ENCODE measurements at places on chromosomes 11 and 22.

DNA sequence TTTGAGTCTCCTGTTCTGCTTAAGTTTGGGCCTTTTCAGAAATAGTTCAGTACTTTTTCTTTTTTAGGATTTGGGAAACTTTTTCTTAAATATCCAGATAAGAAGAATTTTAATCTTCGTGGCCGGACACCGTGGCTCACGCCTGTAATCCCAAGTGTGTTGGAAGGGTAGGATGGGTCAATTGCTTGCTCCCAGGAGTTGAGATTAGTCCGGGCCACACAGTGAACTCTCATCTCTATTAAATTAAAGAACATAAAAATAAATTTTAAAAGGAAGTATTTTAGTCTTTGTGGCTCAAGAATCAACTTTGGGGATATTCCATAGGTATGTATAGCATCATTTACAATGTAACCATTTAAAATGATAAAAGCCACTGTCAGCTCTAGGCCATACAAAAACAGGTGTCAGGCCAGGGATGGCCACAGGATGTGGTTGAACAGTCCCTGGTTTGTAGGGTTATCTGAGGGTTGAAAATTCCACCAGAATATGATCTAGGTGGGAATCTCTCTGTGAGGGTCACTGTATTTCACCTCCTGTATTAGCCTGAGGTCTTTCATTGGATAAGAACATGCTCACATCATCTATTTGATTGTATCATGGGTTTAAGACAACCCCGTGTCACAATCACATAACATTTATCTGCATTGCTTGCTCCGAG lies 115.6 kb downstream of the GGTLC2 start:
- no peak for DNase-seq

GRCh38 chr11:12525466-12526055 lies 148.2 kb downstream of the PARVA start:
- DNase-seq, result no peak

DNA sequence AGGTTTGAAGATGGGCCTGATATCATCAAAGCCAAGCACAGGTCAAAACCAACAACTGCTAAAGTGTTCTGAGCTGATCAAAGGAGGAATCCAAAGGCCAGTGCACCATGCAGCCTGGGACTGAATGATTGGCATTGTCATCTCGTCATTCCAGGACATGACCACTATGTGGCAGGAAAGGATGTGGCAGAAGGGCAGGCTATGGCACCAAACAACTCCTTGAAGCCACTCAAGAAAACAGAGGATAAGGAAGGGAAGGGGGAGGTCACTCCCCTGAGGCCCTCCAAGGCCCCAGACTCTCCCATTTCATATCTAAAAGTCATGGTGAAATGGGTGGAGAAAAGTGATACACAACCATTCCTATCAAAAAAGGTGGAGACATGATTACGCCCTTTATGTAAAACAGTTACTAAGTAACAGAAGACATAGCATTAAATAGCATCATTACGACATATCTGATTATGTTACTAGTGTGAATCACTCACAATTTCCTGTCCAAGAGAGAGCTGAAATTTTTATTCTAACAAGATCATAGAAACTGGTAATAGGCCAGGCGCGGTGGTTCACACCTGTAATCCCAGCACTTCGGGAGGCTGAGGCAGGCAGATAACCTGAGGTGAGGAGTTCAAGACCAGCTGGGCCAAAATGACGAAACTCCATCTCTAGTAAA lies 49.3 kb downstream of the AHNAK start:
- DNase-seq, result peak; percentile 75

DNA sequence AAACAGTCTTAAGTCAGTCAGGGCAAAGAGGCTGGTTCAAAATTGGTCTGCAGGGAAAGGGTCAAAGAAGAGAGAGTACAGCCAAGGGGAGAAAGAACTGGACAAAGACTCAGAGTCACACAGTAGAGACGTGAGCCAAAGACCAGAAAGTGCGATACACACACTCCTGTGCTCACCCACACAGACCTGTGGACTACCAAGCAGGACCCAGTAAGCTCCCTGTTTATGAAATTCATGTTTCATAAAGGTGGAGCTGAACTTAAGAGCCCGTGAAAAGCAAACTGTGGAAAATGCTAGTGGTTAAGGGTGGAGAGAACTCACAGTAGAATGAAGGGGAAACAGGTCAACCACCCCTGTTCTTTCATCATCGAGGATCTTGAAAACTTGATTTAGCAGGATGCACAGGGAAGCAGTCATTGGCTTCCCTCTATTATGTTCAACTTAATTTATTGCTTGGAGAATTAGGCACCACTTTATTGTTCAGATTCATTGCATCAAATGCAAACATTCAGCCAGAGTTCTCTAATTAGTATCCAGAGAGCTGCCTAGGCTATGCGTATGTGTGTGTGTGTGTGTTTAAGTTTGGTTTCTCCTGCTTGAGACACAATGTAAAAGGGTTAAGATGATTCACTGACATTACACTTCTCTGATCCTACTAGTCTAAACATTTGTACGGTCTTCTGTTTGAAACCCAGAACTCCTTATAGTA lies 160.9 kb upstream of the MTMR2 start:
- no peak for DNase-seq

- no peak for DNase-seq
These were observed 26.5 kb upstream of the ROBO3 start for GRCh38 chr11:124838805-124839127.

GRCh38 chr11:64451856-64452255 lies 92.9 kb downstream of the RPS6KA4 start:
- DNase-seq, result no peak

All from HFFc6 (cell line).